ENCODE measurements at places on chromosomes 2 and 18.

GRCh38 chr2:170971071-170971470, 42.0 kb downstream of the GORASP2 start:
- DNase-seq: no peak

DNA sequence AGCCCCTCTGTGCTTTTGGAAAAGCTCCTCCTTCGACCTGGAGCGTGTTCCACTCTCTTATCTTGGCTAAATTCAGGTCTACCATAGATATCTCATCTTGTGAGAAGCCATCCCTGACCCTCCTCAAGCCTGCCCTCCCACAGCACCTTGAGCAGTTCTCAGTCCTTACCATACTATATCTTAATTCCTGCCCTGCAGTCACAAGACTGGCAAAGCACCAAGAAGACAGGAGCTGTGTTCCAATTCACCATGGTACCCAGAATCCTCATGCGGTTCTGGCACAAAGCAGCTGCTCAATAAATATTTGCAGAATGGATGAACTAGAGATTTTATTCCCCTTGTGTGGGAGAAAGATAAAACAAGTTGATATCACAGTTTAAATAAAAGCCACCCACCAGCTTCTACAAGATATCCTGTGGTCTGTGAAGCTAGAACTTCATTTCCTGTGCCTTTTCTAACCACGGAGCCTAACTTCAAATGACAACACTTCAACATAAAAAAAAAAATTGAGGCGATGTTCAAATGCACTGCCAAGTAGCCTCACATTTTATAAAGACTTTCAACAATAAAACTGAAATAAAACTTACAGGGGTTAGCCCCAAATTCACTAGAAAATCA, 19.5 kb downstream of the MARCHF4 start:
- DNase-seq: no peak

- no peak for DNase-seq
Measured at GRCh38 chr2:241114836-241115235, 12.7 kb upstream of the MTERF4 start.

DNA sequence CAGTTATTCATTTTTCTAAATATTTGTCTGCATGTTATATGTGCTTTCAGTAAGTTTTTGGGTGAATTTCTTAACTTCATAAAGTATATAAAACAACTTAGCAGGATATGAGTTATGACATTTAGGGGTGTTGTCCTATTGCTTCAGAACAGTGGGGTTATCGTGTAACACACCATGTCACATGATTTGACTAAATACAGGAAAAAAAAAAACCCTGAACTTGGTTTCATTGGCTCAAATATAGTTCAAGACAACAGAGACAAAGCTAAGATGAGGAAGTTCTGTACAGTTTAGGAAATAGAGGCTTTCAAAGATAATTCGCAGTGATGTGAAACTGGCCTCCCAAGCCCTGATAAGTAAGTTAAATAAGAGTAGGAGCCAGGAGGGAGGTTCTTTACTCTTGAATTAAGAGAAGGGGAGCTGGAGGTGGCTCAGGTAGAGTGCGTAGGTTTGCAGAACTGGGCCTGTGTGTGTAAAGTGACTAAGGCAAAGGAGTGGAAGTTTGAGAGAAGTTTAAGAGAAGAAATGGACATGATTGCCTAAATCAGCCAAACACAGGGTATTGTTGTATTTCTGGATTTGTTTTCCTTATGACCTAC, 53.9 kb downstream of the LIMS1 start:
- no peak for DNase-seq

- no peak for DNase-seq
Measured at GRCh38 chr2:119240311-119241204, 16.9 kb downstream of the STEAP3 start.

DNA sequence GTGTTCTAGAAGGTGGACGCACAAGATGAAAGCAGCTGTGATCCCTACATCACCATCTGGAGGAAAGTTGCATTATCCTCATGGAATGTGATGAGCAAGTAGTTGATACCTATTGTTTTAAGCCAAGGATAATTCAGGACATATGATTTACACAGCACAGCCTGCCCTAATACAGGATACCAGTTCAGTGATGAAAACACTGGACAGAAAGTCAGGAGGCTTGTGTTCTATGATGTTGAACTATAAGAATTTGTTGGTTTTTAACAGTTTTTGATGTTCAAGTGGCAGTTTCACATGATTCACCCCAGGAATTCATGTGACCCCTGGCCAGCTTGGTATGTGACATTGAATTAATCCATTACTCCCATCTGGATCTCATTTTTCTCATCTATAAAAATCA, 6.2 kb upstream of the CHST10 start:
- DNase-seq: no peak

DNA sequence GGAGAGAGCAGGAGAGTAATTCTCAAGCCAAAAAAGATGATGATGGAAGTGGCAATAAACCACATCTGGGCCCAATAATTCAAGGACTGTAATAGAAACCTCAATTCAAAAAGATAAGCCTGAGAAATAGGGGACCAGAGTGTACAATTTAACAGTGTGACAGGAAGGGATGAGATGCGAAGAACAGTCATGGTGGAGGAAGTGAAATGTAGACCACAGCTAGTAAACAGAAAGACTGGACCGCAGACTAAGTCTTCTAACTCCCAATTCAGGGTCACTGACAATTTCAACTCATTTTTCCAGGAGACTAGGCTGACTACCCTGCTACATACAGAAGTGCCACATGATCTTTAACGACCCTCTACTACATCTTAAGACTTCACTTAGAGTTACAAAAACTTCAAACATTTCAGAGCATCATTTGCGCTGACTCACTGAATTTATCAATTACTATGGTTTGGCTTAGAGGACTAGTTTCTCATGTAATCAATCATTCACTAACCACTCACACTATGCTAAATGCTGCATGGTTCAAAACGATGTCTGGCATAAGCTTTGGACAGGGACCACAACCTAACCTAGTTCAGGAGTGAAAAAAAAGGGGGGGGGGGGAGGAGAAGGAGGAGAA, 9.0 kb downstream of the CUL3 start:
- DNase-seq: no peak

- no peak for DNase-seq
Measured at GRCh38 chr2:84474176-84474575, 15.1 kb upstream of the SUCLG1 start.

DNA sequence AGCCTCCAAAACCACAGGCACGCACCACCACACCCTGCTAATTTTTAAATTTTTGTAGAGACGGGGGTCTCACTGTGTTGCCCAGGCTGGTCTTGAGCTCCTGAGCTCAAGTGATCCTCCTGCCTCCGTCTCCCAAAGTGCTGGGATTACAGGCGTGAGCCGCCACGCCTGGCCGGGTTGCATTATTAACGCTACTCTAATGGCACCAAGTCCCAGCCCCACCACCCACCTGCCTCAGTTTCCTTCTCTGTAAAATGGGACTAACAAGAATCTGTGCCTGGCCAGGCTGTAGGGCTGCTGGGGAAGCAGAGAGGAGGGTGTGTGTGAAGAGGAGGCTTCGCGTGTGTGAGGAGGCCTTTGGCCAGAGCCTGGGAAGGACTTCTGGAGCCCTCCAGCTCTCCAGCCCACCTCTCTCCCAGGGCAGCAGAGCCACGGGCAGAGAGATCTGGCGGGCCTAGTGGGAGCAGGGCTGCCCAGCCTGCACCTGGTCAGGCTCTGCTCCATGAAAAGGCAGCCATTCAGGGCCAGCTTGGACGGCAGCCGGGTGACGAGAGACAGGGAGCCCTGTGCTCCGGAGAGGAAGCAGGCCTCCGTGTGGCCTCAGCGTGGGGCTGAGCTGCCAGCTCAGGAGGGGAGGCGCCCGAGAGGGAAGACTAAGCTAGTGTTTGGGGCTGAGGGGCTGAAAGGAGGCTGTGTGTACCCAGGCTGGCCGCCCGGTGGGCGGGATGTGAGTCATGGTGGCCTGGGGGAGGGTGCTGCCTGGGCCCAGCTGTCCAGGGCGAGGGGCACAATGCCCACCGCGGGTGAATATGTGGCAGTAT, 7.4 kb upstream of the B3GNT7 start:
- DNase-seq: no peak

DNA sequence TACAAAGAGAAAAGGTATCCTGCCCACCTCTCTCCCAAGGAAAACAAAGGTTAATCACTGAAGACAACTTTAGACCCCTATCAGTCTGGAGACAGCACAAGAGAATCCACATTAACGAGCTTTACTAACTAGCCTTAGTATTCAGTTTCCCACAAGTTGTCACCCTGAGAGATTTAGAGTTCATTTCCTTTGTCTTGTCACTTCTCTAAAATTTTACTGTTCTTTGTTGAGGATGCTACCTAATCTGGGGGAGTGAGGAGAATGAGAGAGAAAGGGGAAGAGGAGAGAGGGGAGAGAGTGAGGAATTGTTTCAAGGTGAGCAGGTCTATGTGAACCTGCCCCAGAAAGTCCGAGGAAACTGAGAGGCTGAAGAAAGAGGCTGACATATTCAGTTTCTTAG, 28.4 kb downstream of the C2orf76 start:
- no peak for DNase-seq

DNA sequence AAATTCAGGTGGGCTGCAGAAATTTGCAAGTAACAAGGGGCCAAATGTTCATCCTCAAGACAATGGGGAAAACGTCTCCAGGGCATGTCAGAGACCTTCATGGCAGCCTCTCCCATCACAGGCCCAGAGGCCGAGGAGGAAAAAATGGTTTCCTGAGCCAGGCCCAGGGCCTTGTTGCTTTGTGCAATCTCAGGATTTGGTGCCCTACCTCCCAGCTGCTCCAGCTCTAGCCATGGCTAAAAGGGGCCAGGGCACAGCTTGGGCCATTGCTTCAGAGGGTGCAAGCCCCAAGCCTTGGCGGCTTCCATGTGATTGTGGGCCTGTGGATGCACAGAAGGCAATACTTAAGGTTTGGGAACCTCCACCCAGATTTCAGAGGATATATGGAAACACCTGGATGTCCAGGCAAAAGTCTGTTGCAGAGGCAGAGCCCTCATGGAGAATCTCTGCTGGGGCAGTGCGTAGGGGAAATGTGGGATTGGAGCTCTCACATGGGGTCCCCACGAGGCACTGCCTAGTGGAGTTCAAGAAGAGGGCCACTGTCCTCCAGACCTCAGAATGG, 29.2 kb downstream of the RPRD1A start:
- no peak for DNase-seq

DNA sequence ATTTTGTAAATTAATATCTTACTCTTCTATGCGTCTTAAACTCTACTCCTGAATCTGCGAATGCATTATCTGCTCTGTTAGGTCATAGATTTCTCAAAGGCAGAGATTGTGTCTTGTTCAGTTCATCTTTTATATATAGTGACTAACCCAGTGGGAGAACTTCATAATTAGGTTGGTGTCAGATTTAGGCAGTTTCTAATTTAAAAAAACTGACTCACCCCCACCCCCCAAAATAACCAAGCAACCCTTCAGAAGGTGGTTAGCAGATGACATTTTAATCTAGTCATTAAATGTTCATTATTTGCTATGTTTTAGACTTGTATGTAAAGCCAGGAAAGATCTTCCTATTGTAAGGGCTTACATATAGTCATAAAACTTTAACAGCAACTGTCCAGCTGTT, 10.4 kb downstream of the SERPINB12 start:
- no peak for DNase-seq

DNA sequence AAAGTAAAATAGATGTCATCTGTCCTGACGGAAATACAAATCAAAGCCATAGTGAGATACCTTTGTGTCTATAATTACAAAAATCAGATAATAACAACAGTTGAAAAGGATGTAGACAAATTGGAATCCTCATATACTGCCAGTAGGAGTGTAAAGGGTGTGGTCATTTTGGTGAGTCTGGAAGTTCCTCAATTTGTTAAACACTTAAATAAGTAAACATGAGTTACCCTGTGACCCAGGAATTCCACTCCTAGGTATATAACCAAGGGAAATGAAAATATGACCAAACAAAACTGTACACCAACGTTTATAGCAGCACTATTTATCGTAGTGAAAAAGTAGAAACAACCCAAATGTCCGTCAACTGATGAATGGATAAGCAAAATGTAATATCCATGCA, 24.0 kb downstream of the R3HDM1 start:
- no peak for DNase-seq

GRCh38 chr2:119216994-119217393, 6.6 kb upstream of the STEAP3 start:
- no peak for DNase-seq

DNA sequence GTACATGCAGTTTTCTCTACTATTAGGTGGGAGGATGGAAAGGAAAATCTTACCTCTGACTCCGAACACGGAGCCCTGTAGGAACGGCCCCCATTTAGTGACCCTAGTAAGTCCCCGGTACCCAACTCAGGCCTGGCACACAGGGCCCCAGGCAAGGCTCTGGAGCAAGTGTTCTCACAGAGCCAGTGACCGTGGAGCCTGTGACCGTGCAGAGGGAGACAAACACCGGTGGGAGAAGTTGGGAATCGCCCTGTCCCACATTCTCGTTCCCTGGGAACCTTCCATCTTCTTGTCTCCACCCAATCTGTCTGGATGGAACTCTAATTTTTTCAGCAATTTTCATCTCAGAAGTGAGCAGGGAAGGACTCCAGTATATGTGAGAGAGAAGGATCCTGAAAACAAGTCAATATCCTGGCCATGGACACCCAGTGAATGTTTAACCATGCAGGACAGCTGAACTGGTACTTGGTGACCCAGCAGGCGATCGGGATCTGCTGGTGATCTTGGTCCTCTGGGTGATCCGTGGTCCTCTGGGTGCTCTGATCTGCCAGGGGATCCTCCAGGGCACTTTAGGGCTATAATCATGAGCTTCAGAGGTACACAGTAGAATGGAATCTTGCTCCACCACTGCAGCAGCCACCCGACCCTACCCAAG, 348.6 kb upstream of the ID2 start:
- no peak for DNase-seq

- no peak for DNase-seq
Measured at GRCh38 chr2:38835015-38835601, 40.6 kb downstream of the DHX57 start.

DNA sequence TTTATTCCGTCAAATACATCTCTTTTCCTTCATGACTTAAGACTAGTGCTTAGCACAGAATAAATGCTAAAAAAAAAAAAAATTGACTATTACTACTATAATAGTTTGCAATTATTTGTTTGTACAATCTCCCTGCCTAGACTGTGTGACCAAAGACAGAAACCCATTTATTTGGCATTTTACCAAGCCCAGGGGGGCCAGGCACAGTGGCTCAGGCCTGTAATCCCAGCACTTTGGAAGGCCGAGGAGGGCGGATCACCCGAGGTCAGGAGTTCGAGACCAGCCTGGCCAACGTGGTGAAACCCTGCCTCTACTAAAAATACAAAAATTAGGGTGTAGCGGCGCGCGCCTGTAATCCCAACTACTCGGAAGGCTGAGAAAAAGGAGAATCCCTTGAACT, 1.4 kb downstream of the ASB3 start:
- no peak for DNase-seq
